Stimulated activated CD8-positive, alpha-beta memory T cell treated with anti-CD3 and anti-CD28 coated beads, Interleukin-4, amount 100 ng/mL, for 24 hours (primary cell): ENCODE measurements at places on chromosomes 4 and X.

DNA sequence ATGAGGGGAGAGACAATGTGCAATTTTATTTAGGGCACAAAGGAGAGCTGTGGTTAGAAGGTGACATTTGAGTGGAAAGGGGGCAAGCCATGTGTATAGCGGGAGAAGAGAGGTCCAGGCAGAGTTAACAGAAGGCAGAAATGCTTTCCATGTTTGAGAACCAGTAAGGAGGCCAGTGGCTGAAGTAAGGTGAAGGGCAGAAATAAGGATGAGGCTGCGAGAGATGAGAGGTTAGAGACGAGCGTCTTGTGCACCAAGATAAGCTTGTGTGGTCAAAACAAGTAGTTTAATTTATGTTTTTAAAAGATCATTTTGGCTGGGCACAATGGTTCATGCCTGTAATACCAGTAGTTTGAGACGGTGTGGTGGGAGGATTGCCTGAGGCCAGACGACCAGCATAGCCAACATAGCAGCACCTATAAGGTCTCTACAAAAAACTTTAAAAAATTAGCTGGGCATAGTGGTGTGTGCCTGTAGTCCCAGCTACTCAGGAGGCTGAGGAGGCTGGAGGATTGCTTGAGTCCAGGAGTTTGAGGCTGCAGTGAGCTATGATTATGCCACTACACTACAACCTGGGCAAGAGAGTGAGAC lies 8.5 kb downstream of the HTT start:
- DNase-seq: no peak

- DNase-seq: no peak
Observed at GRCh38 chr4:43560047-43560446, 667.5 kb downstream of the GRXCR1 start.

GRCh38 chr4:150572704-150573504 lies 9.0 kb upstream of the MAB21L2 start:
- DNase-seq: no peak

DNA sequence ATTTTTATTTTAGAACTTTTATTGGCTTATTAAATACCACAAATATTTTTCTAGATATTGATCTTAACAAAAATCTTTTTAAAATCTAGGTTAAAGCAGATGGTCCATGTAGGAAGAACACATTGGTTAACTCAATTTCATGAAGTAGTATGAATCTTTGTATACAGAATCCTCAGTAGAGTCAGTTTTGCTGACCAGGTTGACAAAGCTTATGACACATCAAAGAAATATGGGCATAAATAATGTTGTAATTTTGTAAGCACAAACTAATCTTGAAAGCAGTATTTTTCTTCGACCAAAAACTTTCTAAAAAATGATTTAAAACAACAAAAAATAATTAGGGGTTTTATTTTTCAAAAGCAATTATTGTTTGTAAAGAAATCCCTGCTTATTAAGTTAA lies 479.3 kb upstream of the PCDH10 start:
- DNase-seq: no peak
